ENCODE measurements at places on chromosomes 5 and 9. TPM values are rescaled to one million over a fixed set of nuclear protein-coding genes. Genes with fewer than 3 reads are reported as not detected.

Gene PFN3
- not detected for total RNA-seq

Gene CD14
- total RNA-seq: 5.1 TPM

Gene FOXD4L4
- 0.13 TPM for total RNA-seq

Gene TRIM7
- 46.1 TPM for total RNA-seq

Gene ARID3C
- total RNA-seq: not detected

Gene ATG10
- 10.0 TPM for total RNA-seq

Gene FGFR4
- total RNA-seq: 25.5 TPM

Gene ACOT12
- total RNA-seq: not detected

Gene SMU1
- total RNA-seq: 18.1 TPM

Gene SPATA31E1
- not detected for total RNA-seq

Gene C9
- not detected for total RNA-seq

Gene ARSI
- total RNA-seq: 34.3 TPM

Gene GRIN3A
- total RNA-seq: not detected

Gene TAF11L5
- not detected for total RNA-seq

Gene NFIB
- 11.1 TPM for total RNA-seq

Gene ZNF483
- total RNA-seq: 1.0 TPM

Gene HCN1
- not detected for total RNA-seq

Gene MYOT
- not detected for total RNA-seq

Gene TEK
- total RNA-seq: 0.06 TPM

Gene PIP5KL1
- 2.0 TPM for total RNA-seq

Gene PCDHGA9
- not detected for total RNA-seq

Gene PCDHB14
- 0.13 TPM for total RNA-seq

Gene CNTLN
- total RNA-seq: 5.5 TPM

Gene IL13
- total RNA-seq: not detected

Gene TSSK1B
- total RNA-seq: not detected

Gene SOX30
- total RNA-seq: not detected

Gene PCDH12
- not detected for total RNA-seq

Gene BARHL1
- total RNA-seq: not detected

Gene ARL14EPL
- total RNA-seq: not detected

Gene CDH6
- total RNA-seq: 0.07 TPM

Gene TICAM2
- total RNA-seq: 1.3 TPM

Gene GABRB2
- not detected for total RNA-seq

Gene ZFP37
- 1.6 TPM for total RNA-seq

Gene STK32A
- 0.23 TPM for total RNA-seq
